ENCODE measurements at places on chromosomes 4 and X.

GRCh38 chrX:137354851-137355250 is 211.1 kb upstream of the ZIC3 start:
- no peak for DNase-seq

GRCh38 chr4:89324671-89325070 is 17.1 kb upstream of the GPRIN3 start:
- DNase-seq, result peak; percentile 40

DNA sequence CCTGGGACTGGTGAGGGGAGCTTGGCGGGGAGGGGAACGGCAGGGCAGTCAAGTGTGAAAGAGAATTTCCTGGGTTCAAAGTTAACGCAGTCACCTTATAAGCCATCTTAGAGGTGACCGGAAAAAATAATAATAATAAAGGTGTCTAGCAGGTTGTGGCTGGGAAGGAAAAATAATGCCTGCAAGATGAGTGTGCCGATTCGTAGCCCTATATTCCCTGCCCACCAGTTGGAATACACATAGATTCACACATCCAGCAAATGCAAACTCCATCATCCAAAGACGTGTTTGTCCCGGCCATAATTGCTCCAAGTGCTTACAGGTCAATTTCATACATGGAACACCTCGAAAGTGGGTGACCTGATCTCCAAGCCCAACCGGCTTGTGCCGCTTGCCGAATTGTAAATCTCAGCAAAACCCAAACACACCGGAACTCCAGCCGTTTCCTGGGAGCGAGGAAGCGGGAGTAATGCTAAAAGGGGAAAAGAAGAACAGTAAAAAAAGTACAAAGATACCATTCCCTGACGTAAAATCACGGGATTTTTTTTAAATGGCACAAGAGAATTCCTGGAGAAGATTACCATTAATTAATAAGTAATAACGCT is 1.3 kb upstream of the FAT1 start:
- DNase-seq, result no peak

GRCh38 chrX:7985568-7985967 is 58.4 kb upstream of the PNPLA4 start:
- no peak for DNase-seq

- DNase-seq, result no peak
Measured at GRCh38 chr4:2427383-2428334, 8.9 kb downstream of the CFAP99 start.

GRCh38 chrX:10893366-10893765 is 217.8 kb upstream of the HCCS start:
- no peak for DNase-seq

GRCh38 chrX:40976981-40977380 is 108.3 kb upstream of the USP9X start:
- DNase-seq, result no peak

Data from aorta (tissue), 5 donors.